Caudate nucleus (tissue), 63 donors: ENCODE measurements at places on chromosomes 13 and 19.

DNA sequence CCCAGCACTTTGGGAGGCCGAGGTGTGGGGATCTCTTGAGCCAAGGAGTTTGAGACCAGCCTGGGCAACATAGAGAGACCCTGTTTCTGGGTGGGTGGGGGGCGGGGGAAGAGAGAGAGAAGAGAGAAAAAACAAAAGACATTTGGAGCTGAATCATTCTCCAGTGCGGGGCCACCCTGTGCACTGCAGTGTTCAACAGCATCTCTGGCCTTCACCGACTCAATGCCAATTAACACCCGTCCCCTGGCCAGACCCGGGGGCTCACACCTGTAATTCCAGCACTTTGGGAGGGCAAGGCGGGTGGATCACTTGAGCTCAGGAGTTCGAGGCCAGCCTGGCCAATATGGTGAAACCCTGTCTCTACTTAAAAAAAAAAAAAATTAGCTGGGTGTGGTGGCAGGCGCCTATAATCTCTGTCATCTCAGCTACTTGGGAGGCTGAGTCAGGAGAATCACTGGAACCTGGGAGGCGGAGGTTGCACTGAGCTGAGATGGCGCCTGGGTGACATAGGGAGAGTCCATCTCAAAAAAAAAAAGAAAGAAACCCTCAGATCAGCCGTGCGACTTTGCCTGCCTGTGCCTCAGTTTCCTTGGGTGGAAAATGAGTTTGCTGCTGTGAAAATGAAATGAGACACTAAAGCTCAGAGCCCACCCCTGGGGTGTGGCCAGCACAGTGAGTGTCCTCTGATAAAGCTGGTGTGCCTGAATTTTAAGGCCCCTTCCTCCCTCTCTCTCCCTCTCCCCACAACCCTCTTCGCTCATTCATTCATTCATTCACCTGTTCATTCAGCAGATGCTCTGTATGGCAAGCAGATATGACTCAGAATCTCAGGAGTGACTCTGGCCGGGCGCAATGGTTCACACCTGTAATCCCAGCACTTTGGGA is 6.4 kb downstream of the KLF2 start:
- no peak for DNase-seq

- no peak for DNase-seq
Observed at GRCh38 chr13:40553356-40553755, 113.1 kb downstream of the FOXO1 start.

DNA sequence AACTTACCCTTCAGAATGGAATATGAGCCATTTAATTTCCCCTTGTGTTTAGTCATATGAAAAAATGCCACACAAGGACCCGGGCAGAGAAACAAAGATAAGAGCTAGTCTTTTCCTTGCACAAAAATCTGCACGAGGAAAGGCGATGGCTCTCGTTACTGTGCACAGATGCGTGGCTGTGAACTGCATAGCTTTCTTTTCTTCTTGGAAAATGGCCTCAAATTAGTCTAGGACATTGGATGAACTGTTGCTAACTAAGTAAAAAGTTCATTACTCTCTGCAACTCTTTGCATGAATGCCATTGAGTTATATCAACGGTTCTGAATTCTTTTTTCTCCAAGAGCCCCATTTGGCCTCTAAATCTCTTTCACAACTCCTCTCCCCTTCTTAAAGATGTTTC is 125.2 kb downstream of the COG6 start:
- DNase-seq = no peak

- DNase-seq = no peak
Observed at GRCh38 chr19:30497034-30497433, 124.8 kb downstream of the ZNF536 start.

GRCh38 chr13:39575641-39576238 is 27.3 kb downstream of the LHFPL6 start:
- no peak for DNase-seq

- DNase-seq = no peak
Observed at GRCh38 chr19:51691074-51691583, 2.0 kb upstream of the SPACA6 start.
